ENCODE measurements at places on chromosomes 2 and 18.

DNA sequence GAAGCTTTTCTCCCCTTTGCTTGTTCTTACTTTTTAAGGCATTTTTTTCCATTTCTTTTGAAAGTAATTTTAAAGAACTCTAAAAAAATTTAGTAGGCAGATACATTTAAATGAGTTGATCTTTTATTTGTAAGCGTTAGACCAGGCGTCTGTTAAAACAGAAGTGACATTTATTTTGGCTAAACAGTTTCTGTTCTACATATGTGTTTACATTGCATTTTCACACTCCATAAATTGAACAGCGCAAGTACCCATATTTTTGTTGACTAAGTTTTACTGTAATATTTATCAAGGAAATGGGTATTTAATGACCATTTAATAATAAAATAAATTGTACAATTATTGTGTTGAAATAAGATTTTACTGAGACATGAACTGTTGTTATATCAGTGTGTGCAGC lies 21.9 kb downstream of the PPM1B start:
- no peak for DNase-seq

- no peak for DNase-seq
Measured at GRCh38 chr18:74582642-74583041, 15.0 kb upstream of the ZNF407 start.

DNA sequence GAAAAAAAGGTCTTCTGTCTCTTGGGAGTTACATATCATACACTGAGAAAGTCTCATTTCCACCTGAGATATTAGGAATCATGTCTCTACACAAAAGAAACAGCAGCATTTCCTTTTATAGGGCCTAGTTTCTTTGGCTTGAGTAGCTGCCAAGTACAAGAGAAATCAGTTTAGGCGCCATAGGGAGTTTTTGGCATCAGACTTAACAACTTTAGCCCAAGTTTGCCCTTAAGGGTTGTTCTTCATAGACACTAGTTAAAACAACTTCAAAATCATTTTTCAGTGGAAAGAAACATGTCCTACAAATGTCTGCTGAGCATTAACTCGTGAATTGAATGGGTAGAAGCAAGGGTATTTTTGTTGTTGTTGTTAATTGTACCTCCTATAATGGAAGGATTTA lies 587.0 kb upstream of the DSEL start:
- DNase-seq: no peak

DNA sequence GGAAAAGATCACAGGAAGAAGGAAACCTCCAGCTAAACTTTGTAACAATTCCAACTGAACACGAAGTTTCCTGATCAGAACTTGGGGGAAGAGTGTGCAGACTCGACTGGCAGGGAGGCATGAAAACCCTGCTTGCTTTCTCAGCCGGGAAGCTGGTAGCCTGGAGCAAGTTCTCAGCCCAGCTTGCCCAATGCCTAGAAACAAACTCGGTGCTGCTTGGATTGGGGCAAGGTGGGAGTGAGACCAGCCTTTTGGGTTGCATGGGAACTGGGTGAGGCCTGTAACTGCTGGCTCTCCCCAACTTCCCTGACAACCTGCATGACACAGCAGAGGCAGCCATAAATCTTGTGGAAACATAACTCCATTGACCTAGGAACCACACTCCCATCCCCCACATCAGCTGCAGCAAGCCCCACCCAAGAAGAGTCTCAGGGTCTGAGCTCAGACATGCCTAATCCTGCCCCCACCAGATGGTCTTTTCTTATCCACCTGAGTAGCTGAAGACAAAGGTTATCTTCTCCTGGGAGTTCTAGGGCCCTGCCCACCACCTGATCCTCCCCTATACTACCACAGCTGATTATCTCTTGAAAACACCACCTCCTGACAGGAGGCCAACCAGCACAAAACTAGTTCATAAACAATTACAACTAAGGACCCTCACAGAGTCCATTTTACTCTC lies 1859.7 kb upstream of the CELF4 start:
- no peak for DNase-seq

Measured in caudate nucleus (tissue), 63 donors.